Uterus (tissue), 4 donors: ENCODE measurements at places on chromosomes 6 and 20. TPM values are rescaled to one million over a fixed set of nuclear protein-coding genes. Genes with fewer than 3 reads are reported as not detected.

Gene HAO1
- total RNA-seq, result not detected

Gene FAM217A
- total RNA-seq, result not detected

Gene FABP7
- not detected for total RNA-seq

Gene BIRC7
- not detected for total RNA-seq

Gene LPIN3
- total RNA-seq, result 30.5 TPM

DNA sequence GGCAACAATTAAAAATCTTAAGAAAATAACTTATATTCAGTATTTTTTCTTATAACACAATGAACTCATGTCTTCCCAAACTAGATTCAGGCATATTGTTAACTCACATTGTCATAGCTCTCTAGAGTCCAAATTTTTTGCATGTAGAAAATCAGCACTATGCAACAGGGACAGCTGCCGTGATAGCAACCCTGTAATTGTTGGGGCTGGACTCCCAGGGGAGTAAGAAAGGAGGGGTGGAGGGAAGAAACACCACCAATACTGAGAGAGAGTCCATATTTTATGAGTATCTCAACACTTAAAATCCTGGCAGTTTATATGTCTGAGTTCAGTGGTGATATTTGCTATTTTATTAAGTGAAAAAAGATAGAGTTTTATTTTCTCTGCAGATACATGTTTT, 89.6 kb upstream of the HS3ST5 start:
- no peak for DNase-seq

DNA sequence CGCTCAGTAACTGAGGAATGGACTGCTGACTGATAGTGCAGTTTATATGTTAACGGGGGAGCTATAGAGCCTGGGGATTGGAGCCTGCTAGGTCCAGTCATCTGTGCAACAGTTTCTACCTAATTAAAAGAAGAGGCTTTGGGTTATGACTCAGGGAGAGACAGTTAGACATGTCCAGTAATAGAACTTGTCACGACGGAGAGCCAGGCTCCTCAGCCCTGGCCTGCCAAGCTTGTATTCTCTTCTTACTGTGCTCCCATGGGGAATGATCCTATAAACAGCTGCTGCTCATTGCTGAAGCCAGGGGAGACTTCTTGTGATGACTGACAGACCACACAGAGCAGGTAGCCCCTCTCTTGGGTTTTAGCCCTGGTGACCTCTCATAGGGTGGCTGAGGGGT, 69.3 kb downstream of the SYNJ2 start:
- no peak for DNase-seq

- no peak for DNase-seq
Observed at GRCh38 chr20:4554346-4554745, 167.4 kb upstream of the PRND start.

DNA sequence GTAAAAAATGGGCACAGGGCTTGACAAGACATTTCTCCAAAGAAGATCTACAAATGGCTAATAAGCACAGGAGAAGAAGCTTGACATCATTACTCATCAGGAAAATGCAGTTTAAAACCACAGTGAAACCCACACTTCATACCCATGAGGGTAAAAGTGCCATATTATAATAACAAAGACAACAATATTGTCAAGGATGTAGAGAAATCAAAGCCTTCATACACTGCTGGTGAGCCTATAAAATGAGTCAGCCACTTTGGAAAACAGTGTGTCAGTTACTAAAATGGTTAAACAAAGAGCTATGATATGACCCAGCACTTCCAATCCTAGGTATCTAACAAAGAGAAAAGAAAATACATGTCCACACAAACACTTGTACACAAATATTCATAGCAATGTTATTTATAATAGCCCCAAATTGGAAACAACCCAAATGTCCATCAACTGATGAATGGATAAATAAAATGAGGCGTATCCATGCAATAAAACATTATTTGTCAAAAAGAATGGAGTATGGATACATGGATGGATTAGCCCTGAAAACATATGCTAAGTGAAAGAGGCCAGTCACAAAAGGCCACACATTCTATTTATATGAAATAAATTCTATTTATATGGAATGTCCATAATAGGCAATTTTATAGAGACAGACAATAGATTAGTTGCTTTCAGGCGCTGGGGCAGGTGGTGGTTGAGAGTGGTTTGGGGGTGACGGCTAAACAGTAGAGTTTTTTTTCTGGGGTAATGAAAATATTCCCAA, 11.5 kb upstream of the IL20RA start:
- no peak for DNase-seq

DNA sequence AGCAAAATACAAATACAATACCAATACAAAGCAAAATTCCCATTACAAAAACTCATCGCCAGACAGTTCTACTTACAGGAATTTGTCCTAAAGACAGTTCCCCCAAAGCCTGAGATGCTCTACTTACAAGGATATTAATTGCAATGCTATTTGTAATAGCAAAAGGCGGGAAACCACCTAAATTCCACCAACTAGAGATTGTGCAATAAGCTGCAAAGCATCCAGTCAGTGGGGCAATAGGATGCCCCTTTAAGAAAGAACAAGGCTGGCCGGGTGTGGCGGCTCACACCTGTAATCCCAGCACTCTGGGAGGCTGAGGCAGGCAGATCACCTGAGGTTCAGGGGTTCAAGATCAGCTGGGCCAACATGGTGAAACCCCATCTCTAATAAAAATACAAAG, 39.1 kb downstream of the FAM209B start:
- no peak for DNase-seq

DNA sequence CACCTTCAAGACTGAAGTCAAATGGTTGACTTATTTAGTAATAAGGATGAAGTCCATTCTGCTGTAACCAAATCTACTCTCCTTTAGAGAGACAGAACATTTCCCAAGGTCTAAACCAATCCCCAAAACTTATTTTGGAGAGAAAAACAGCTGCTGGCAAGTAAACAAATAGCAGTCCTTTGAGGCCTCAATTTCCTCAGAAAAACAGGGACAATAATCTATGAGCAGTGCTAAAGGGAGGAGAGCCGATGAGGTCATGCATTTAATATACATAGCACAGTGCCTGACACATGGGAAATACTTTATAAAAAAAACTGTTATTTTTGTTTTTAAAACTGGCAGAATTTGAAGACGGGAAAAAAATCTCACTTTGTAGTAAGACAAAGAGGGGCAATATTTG, 526.0 kb downstream of the EPM2A start:
- DNase-seq, result no peak

DNA sequence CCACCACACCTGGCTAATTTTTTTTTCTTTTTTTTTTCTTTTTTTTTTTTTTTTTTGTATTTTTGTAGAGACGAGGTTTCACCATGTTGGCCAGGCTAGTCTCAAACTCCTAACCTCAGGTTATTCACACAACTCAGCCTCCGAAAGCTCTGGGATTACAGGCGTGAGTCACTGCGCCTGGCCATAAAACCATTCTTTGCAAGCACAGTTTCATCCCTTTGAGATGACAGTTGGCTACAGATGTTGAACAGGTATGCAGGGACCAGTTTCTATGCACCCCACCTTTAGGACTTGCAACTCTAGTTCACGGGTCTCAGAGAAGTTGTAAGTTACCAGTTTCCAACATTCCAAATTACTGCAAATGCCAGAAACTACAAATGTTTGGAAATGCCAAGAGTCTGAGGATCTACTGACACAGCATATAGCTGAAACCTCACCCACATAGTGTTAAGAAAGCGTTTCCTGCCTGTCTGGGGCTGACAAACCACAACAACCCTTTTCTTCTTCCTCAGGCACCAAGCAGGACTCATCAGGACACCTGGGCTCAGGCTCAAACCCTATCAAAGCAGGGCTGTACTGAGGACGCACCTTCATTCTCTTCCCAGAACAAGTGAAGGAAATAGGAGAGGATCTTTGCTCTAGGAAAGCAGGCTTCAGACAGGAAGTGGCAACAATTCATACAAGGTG, 22.9 kb downstream of the ARHGAP18 start:
- no peak for DNase-seq

- no peak for DNase-seq
Observed at GRCh38 chr6:79612457-79612856, 18.7 kb upstream of the SH3BGRL2 start.

DNA sequence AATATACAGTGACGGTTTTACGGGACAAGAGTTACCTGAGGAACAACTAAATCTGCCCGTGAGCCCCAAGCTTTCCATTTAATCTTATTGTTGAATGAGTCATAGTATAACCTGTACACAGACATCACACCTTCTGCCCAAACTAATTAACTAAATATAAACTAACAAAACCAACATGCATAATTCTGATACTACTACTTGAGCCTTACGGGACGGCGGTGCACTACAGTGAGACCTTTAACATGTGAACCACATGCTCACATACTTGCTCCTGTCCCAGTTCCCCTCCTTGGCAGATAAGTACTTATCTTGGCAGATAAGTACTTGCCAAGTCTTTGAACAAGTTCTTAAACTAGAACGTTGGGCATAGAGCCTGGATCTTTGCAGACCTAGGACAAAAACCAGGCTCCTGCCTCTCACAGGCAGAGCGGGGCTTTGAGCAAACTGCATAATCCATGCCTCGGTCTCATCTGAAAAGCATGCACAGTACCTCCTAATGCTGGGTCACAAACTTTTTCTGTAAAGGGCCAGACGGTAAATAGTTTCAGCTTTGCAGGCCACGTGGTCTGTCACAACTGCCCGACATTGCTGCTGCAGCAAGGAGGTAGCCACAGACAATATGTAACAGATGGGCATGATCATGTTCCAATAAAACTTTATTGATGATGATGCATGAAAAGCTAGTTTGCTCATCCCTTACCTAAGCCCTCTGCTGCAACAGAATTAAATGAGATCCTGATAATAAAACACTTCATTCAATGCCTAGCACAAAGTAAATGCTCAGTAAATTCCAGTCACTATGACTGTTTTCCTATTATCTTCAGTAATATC, 23.0 kb downstream of the ZNF217 start:
- DNase-seq, result no peak

DNA sequence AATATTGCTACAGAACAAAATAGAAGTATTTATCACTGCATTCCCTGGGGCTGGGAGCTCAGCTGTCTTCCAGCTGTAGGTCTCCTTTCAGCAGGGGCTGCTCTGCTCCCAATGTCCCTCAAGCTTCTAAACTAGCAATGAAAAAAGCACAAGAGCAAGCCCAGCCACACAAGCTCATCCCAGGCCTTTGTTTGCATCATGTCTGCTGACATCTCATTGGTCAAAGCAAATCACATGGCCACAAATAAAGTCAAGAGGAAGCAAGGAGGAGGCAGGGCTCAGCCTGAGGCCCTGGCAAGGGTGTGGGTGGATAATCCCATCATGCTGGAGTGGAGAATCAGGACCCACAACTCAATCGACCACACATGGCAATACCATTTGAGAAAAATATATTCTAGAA, 2.2 kb upstream of the BFSP1 start:
- no peak for DNase-seq

DNA sequence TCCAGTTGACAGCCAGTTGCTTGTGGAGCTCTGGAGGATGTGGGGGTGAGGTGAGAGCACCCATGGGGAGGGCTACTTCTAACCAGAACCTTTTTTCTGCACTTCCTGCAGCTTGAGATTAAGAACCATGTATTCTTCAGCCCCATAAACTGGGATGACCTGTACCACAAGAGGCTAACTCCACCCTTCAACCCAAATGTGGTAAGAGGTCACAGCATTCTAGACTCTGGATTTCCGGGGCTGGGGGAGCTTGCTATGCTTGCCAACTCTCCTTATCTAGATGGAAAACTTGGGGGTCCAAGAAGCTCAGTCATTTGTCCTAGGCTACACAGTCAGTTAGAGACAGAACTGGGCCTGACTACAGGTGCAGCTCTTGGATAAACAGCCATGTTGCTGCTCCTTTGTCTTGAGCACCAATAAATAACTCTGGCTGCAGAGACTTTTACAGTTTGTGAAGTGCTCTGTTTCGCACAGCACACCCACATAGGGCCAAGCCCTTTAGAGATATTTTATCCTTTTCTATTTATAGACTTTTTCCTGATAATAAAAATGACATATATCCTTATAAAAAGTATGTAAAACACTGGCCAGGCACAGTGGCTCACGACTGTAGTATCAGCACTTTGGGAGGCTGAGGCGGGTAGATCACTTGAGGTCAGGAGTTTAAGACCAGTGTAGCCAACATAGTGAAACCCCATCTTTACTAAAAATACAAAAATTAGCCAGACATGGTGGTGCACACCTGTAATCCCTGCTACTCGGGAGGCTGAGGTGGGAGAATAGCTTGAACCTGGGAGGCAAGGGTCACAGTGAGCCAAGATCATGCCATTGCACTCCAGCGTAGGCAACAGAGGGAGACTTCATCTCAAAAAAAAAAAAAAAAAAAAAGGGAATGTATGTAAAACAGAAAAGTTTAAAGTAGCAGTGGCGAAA, 10.6 kb upstream of the IFT52 start:
- DNase-seq, result no peak

DNA sequence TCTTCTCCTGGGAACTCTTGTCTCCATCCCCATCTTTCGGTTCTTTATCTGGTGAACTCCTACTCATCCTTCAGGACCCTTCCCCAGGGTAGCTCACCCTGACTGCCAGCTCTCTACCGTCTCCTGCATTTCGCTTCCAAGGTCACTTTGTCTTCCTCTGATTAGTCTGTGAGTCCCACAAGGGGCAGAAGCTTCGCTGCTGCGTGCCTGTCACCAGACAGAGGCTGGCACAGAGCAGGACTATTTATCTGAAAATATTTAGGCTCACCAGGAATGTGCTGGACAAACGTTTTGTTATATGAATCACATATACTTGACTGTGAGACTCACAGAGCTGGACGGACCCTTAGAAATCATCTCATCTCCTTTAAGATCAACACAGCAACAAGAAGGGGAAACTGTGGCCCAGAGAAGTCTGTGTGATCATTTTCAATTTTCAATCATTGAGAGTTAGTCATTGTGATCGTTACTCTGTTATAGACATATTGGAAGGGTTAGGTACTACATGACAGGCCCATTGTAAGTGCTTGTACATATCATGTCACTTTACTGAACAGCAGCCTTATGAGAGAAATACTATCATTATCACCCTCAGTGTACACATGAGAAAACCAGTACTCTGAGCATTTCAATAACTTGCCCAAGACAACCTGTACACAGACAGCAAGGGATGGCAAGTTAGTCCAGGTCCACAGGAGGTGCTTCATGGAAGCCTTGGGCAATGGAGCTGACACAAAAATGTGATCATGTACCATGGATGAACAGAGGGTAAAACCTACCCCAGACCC, 51.4 kb downstream of the JPH2 start:
- no peak for DNase-seq

DNA sequence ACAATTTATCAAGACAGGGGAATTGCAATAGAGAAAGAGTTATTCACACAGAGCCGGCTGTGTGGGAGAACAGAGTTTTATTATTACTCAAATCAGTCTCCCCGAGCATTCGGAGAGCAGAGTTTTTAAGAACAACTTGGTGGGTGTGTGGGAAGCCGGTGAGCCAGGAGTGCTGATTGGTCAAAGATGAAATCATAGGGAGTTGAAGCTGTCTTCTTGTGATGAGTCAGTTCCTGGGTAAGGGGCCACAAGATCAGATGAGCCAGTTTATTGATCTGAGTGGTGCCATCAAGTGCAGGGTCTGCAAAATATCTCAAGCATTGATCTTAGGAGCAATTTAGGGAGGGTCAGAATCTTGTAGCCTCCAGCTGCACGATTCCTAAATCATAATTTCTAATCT, 50.0 kb upstream of the ECI2 start:
- no peak for DNase-seq

GRCh38 chr6:72589096-72589495, 32.8 kb upstream of the KCNQ5 start:
- no peak for DNase-seq
